Karpas-422 (cell line): ENCODE measurements at places on chromosomes 11 and 22. TPM values are rescaled to one million over a fixed set of nuclear protein-coding genes. Genes with fewer than 3 reads are reported as not detected.
A peak's percentile ranks its signal among the peaks of the same experiment; 100 is the strongest.

DNA sequence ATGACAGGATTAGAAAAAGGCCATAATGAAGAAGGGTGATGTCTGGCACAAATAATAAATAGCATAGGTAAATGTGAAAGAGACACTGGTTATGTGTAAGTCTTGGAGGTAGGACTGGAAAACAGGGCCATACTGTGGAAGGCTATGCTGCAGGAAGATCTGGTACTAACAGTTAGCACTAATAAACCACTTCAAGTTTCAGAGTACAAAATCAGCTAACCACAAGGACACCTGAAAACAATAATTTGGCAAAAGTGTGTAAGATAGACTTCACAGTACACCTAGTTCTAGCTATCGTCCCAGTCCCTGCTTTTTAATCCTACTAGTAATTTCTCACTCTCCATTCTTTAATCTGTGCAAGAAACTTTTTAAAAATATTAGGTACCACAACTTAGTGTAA lies 44.3 kb downstream of the CWF19L2 start:
- H3K4me3 ChIP-seq: no peak overlapping the region
- DNase-seq: no peak
- H3K36me3 ChIP-seq: peaks cover 47% of the 10 kb centered on the region
- no peaks in the 10 kb centered on the region for H3K27me3 ChIP-seq

- 0 out of 2 replicates have a peak, but pooled peaks cover 3% of the 10 kb centered on the region for H3K27me3 ChIP-seq
- H3K27ac ChIP-seq: no peak within 1 kb of the TSS
- H3K4me1 ChIP-seq: no peaks in the 10 kb centered on the region
- DNase-seq: no peak
- H3K4me3 ChIP-seq: no peak within 1 kb of the TSS
- no peaks in the 10 kb centered on the region for H3K36me3 ChIP-seq
Measured at GRCh38 chr11:58125469-58125868, at the start of gene OR9I1. OR9I1 (minus strand) TSS chr11:58125530; CDS start chr11:58119444, 6,086 bp downstream.

DNA sequence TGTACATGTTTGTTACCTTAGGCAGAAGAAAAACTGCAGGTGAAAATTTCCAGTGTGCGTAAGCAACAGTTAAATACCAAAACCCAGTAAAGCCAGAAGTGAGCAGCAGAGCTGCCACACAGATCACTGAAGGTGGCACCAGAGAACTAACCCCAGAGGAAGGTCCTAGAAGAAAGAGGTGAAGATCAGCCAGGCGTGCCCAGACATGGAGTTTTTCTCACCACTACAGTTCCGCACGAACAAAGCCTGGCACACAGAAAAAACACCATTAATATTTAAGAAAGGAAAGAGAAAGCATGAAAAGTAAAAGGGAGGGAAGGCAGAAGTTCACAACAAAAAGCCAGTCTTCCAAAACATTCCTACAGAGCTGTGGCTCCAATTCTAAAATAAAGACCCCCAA lies 60.7 kb downstream of the STK33 start:
- peaks cover 4% of the 10 kb centered on the region; the same call in 1 of the 2 replicates for H3K4me1 ChIP-seq
- no peak for DNase-seq
- H3K36me3 ChIP-seq: no peaks in the 10 kb centered on the region
- H3K27ac ChIP-seq: no peak overlapping the region
- H3K4me3 ChIP-seq: no peak overlapping the region

DNA sequence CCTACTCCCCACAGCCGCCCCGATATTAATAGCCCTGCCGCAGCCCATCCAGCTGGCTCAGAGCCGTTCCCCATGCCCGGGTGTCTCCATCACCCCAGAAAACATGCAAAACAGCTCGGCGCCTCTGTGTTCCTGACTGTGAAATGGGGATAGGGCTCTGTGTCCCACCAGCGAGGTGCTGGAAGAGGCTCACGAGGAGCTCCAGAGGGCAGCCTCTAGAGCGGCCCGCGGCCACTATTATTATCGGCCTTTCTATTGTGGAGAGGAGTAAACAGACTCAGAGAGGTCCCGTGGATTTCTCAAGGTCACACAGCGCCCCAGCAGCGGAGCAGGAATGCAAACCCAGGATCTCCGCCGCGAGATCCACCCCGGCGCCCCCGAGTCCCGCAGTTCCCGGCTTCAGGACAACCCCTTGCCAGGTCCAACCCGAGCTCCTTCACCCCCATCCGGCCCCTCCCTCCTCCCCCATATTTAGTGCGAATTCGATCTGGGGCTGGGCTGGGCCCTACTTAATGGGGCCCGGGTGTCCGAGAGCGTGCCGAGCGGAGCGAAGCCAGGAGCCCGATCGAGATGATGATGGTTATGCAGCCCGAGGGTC lies at the start of gene ACTN3:
TSS of gene ACTN3 (plus strand) at position 536 of the 598 bp plus-strand sequence. CDS start at position 571, 35 bp downstream.
- DNase-seq: no peak
- no peaks in the 10 kb centered on the region; the same call in 1 of the 2 replicates for H3K36me3 ChIP-seq
- peak within 1 kb of the TSS; percentile 97 for H3K4me3 ChIP-seq

GRCh38 chr11:3123305-3123704 lies 41.8 kb downstream of the OSBPL5 start:
- peak; percentile 48 for DNase-seq
- no peaks in the 10 kb centered on the region for H3K27me3 ChIP-seq
- no peak overlapping the region for H3K27ac ChIP-seq
- peaks cover 6% of the 10 kb centered on the region for H3K4me1 ChIP-seq

DNA sequence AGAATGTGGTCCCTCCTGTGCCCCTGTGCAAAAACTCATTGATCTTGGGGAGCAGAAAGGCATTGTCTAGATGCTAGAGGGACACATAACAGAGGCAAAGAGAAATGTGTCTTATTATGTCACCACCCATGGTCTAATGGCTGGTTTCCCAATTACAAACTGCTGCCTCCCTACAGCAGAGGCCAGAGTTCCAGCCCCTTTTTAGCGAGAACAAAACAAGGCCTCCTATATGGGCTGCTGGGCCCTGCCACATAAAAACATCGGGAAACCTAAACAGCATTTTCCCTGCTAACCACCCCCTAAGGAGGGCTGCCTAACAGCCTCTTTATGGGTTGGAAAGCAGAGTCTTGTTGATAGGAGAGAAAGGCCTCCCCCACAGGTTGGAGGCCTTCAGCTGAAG lies 75.2 kb upstream of the CRTAM start:
- no peak overlapping the region for H3K4me3 ChIP-seq
- H3K27me3 ChIP-seq: no peaks in the 10 kb centered on the region
- H3K27ac ChIP-seq: no peak overlapping the region
- DNase-seq: no peak
- no peaks in the 10 kb centered on the region for H3K36me3 ChIP-seq

TMEM86A gene
- total RNA-seq: 0.14 and 0.45 TPM in 2 replicates

PARVG gene
- total RNA-seq: 6.3 and 6.7 TPM in 2 replicates

CBL gene
- 18.0 and 34.0 TPM in 2 replicates for total RNA-seq
